ENCODE measurements at places on chromosomes 5 and 9. TPM values are rescaled to one million over a fixed set of nuclear protein-coding genes. Genes with fewer than 3 reads are reported as not detected.

GRCh38 chr5:14531668-14532067 lies 49.9 kb upstream of the OTULINL start:
- no peak overlapping the region for H3K27ac ChIP-seq
- H3K27me3 ChIP-seq, result no peaks in the 10 kb centered on the region
- DNase-seq, result no peak
- H3K36me3 ChIP-seq, result no peaks in the 10 kb centered on the region

DNA sequence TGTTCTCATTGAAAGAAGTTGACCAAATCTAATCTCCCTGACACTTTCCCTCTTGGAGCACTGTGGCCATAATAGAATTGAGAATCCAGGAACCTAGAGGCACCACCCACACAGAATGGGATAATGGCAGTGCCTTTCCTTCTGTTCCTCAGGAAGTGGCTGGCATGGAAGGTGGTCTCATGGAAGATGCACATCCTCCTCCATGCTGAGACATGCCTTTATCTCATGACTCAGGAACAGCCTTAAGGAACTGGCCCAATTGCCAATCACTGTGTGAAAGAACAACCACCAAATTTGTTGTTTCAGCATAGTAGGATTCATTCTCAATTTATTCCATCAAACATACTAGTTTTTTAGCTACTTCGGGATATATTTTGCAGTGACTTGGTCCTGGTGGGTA lies 137.5 kb upstream of the RASGRF2 start:
- H3K4me3 ChIP-seq, result no peak overlapping the region
- H3K4me1 ChIP-seq, result no peaks in the 10 kb centered on the region
- no peak overlapping the region for H3K27ac ChIP-seq
- no peaks in the 10 kb centered on the region for H3K27me3 ChIP-seq

DNA sequence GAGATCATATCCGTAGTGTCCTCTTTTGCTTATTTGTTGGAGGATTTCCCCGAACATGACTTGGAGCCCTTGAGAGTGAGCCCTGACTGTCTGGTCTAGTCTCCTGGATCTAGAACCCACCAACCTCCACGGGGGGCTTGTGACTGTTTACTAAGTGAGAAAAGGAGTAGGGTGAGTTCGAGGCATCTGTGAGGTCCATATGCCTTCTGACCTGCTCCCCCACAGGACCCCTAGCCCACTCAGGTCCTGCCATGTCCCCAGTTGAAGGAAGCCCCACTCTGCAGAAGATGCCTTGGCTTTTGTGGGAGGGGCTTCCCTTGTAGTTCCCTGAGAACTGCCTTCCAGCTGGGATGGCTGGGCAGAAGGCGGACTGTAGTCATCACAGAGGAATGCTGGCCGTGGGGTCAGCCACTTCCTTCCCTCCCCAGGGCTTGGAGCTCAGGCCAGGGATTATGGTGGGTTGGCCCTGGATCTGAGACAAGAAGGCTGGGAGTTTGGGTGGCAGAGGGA lies 7.0 kb upstream of the IRF1 start:
- peaks cover 47% of the 10 kb centered on the region for H3K4me1 ChIP-seq
- H3K27ac ChIP-seq, result peak overlapping the region; percentile 83
- no peaks in the 10 kb centered on the region for H3K36me3 ChIP-seq
- no peak for DNase-seq

DNA sequence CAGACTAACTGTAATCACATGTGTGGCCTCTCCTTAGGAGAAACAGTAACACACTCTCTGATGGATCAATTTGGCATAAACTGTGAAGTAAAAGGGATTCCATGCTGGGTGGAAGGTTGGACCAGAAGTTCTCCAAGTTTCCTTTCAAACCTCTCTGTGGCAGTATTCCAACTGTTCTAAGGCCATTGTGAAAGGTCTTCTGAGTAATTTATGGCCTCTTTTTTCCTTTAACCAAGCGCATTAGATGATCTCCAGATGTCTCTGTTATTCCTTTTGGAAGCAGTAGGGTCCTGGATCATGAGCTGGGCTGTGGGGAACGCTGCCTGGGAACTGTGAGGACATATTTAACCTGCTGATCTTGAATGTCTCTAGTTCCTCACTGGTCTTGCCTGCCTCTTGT lies 80.6 kb upstream of the IL6ST start:
- no peak overlapping the region for H3K27ac ChIP-seq
- H3K36me3 ChIP-seq, result no peaks in the 10 kb centered on the region
- no peak for DNase-seq
- H3K4me3 ChIP-seq, result no peak overlapping the region

DNA sequence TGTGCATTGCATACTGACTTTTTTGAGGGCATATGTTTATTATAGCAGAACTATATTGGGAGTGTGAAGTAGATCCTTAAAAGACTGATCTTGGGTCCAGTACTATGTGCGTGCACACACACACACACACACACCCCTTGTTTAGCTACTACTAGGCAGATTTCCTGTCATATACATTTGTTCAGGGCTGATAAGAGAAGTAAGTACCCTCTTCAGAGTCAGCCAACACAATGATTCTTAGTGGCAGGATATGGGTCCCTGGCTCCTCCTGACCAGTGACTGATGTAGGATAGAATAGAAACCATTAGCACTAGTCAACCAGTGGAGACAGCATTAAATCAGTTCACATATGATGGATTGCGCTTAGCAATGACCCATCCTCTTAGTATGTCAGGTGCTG lies 76.2 kb upstream of the MIER3 start:
- DNase-seq, result no peak
- H3K4me3 ChIP-seq, result no peak overlapping the region
- no peak overlapping the region for H3K27ac ChIP-seq
- H3K27me3 ChIP-seq, result no peaks in the 10 kb centered on the region
- H3K36me3 ChIP-seq, result no peaks in the 10 kb centered on the region

GRCh38 chr5:163458778-163459385 lies 1.0 kb downstream of the NUDCD2 start:
- DNase-seq, result no peak
- H3K36me3 ChIP-seq, result no peaks in the 10 kb centered on the region
- no peaks in the 10 kb centered on the region for H3K27me3 ChIP-seq
- peaks cover 6% of the 10 kb centered on the region for H3K4me1 ChIP-seq

- no peak overlapping the region for H3K27ac ChIP-seq
- H3K27me3 ChIP-seq, result no peaks in the 10 kb centered on the region
- H3K4me1 ChIP-seq, result no peaks in the 10 kb centered on the region
- no peaks in the 10 kb centered on the region for H3K36me3 ChIP-seq
- H3K4me3 ChIP-seq, result no peak overlapping the region
Measured at GRCh38 chr5:21391506-21391905, 1403.5 kb upstream of the CDH18 start.

- H3K4me3 ChIP-seq, result peak overlapping the region; percentile 17
- no peaks in the 10 kb centered on the region for H3K27me3 ChIP-seq
- H3K4me1 ChIP-seq, result no peaks in the 10 kb centered on the region
- no peak for DNase-seq
Measured at GRCh38 chr5:148808864-148809642, 17.4 kb upstream of the ADRB2 start.

DNA sequence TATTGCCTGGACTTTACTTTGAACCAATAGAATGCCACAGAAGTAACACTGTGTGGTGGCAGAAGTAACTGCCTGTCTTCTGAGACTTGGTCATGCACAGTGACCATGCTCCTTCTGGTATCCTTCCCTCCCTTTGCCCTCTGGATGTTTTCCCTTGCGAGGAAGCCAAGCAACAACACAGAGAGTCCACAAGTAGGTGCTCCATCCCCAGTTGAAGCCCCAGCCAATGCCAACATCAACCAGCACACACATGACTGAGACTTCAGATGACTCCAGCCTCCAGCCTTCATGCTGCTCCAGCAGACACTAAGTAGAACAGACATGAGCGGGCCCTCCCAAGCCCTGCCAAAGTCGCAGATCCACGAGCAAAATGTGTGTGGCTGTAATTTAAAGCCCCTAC lies 129.6 kb downstream of the EPB41L4A start:
- DNase-seq, result no peak
- H3K27ac ChIP-seq, result no peak overlapping the region
- no peaks in the 10 kb centered on the region for H3K36me3 ChIP-seq

GRCh38 chr5:138884094-138884493 lies 9.0 kb upstream of the LRRTM2 start:
- no peak overlapping the region for H3K27ac ChIP-seq
- peaks cover 19% of the 10 kb centered on the region for H3K36me3 ChIP-seq
- DNase-seq, result no peak
- no peaks in the 10 kb centered on the region for H3K4me1 ChIP-seq

- no peak for DNase-seq
- H3K4me3 ChIP-seq, result no peak overlapping the region
- no peaks in the 10 kb centered on the region for H3K36me3 ChIP-seq
Measured at GRCh38 chr5:1220351-1220750, 4.8 kb upstream of the SLC6A18 start.

DNA sequence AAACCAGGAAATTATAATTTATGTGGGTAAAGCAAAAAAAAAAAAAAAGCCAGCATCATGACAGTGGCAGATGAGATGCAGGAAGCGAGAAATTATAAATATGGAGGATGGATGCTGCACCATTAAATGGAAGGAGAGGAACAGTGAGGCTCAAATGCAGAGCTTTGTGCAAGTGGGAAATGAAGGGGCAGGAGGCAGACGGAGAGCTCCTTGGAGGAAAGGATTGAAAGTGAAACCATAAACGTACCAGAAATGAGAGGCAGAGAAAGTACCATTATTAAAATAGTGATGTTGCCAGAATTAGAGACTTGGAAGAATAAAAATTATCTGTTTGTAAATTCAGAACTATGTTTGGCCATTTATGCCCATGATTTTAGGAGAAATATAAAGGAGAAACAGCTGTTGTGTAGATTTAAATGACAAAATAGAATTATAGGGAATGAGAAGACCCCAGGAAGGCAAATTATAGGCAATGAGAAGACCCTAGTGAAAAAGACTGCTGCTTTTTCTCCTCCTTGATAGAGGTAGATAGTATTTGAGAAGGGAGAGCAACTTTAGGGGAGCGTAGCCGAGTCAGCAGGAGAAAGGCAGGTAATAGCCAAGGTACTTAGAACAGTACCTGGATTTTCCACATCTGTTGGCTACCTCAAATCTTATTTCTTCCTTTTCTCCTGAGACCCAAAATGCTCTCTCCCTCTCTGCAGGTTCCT lies 341.0 kb upstream of the CD180 start:
- no peak for DNase-seq
- peaks cover 7% of the 10 kb centered on the region for H3K4me1 ChIP-seq
- H3K27ac ChIP-seq, result no peak overlapping the region
- H3K4me3 ChIP-seq, result no peak overlapping the region
- H3K36me3 ChIP-seq, result no peaks in the 10 kb centered on the region

DNA sequence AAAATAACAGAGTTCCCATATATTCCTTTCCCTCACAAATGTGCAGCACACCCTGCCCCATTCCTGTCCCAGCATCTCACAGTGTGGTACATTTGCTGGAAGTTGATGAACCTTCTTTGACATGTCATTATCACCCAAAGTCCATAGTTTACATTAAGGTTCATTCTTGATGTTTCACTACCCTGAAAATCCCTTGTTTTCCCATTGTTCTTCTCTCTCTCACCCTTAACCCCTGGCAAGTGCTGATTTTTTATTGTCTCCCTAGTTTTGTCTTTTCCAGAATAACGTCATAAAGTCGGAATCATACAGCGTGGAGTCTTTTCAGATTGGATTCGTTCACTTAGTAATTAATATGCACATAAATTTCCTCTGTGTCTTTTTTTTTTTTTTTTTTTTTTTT lies 48.1 kb downstream of the SPIN1 start:
- no peaks in the 10 kb centered on the region for H3K36me3 ChIP-seq
- no peaks in the 10 kb centered on the region for H3K4me1 ChIP-seq
- H3K27me3 ChIP-seq, result no peaks in the 10 kb centered on the region

Gene ORM2
- total RNA-seq, result 3,162 TPM

Gene WDR31
- 1.3 TPM for total RNA-seq

Measured in right lobe of liver (tissue), 6 donors.